NCI-H1694 treated with DMSO at 0.1 percent for 48 hours (cell line): ENCODE measurements at places on chromosomes 1 and 21.

DNA sequence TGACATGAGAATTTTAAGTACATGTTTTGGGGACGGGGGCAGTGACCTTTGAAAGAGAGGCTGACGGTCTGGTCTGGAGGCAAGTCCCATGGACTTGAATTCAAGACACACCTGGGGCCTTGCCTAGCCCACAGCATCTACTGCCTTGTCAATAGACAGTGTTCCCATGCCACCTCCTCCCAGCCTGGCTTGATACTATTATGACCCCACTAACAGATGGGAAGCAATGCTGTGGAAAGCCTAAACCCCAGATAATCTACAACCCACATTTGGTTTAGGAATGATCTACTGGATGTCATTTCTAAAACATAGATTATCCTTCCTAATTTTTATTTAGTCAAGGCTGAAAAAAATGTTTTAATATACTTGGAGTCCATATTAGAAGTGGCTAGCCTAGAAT lies 17.8 kb upstream of the NFASC start:
- no peak for DNase-seq

DNA sequence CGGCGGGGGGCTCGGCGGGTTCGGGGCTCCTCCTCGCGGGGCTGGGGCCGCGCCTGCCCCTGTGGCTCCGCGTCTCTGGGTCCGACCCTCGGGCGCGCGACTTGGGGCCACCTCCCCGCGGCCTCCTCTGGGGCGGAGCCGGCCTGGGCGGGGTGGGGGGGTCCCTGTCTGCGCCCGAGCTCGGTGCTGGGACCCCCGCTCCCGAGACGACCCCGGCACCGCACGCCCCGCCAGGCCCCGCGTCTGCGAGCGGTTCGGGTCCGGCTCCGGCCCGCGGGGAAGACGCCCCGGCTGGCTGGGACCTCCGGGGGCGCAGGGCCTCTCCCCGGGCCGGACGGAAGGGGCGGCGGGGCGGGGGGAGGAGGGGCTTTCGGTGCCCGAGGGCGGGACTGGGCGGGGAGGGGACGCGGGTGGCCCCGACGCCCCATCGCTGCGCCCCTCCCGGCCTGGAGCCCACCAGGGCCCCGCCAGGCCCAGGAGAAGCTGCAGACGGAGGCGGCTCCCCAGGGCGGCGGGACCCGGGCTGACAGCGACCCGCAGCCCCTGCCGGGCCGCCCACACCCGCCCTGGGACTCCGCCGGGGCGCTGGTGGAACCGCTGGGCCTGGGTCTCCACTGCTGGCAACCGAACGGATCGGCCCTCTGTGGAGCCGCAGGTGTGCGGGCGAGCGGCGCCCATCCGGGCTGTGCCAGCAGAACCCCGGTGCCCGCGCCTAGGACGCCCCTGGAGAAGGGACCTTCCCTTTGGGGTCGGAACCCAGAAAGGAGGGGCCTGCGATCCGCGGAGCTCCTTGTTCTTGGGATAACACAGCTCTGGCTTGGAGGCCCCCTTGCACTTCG lies 610 bp downstream of the COL6A2 start:
- no peak for DNase-seq

DNA sequence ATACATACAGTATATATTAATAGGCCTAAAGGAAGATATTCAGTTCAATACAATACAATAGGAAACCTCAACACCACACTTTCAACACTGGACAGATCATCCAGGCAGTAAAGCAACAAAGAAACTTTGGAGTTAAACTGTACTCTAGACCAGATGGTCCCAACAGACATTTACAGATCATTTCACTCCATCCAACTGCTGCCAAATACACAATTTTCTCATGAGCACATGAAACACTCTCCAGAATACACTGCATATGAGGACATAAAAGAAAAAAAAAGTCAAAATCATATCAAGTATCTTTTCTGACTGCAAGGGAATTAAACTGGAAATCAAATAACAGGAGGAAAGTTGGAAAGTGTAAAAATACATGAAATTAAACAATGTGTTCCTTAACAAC lies 607.5 kb upstream of the BRINP3 start:
- DNase-seq = peak; percentile 88

GRCh38 chr1:86913399-86913895 lies 479 bp downstream of the SELENOF start:
- DNase-seq = no peak
